ENCODE measurements at places on chromosomes 11 and 22. TPM values are rescaled to one million over a fixed set of nuclear protein-coding genes. Genes with fewer than 3 reads are reported as not detected.
A peak's percentile ranks its signal among the peaks of the same experiment; 100 is the strongest.

The SMIM35 gene
- not detected for total RNA-seq

The RIMBP3C gene
- total RNA-seq = 0.81 TPM

The OR52I2 gene
- not detected for total RNA-seq

DNA sequence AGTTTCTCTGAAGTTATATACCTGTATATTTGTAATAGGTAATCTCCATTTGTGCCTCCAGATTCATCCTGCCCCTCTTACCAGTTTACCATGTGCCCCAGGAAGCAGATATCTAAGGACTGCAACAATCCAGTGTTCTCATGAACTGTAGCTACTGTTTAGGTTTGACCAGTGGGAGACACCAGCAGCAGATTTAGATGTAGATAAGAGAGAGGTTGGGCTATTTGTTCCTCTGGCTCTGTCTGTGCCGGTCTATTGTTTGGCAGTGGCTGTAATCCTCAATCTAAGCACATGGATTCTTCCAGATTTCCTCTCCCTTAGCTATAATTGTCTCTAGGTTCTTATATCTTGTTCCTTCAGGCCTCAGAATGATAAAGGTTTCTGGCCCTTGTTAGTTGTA, 88.4 kb downstream of the ANO3 start:
- DNase-seq = no peak

GRCh38 chr11:132683602-132684001, 848.7 kb downstream of the OPCML start:
- DNase-seq = no peak

GRCh38 chr11:46632502-46632901, 15.1 kb downstream of the ATG13 start:
- no peak for DNase-seq

- no peak for DNase-seq
These were observed 15.6 kb upstream of the C11orf24 start for GRCh38 chr11:68287419-68287818.

The OR52A1 gene
- under 0.01 TPM for total RNA-seq

GRCh38 chr11:78941226-78941851, 366.7 kb upstream of the NARS2 start:
- DNase-seq = no peak

GRCh38 chr22:47553436-47553835, 791.0 kb downstream of the TBC1D22A start:
- no peak for DNase-seq

DNA sequence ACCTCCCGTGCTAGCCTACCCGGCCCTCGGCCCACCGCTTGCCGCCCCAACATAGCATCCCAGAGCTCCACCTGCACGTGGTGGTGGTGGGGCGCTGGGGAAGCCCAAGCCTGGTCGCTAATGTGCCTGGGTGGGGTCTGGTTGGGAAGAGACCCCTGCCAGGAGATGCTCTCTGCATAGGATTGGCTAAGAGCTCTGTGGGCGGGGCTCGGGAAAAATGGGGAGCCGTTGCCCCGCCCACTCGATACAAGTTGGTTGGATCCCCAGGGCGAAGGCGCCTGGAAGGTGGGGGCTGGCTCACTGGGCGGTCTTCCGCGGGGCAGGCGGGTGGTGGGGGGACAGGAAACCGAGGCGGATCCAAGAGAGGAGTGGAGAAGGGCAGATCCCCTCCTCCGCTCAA, 7.6 kb downstream of the LRRC10B start:
- no peak for DNase-seq

DNA sequence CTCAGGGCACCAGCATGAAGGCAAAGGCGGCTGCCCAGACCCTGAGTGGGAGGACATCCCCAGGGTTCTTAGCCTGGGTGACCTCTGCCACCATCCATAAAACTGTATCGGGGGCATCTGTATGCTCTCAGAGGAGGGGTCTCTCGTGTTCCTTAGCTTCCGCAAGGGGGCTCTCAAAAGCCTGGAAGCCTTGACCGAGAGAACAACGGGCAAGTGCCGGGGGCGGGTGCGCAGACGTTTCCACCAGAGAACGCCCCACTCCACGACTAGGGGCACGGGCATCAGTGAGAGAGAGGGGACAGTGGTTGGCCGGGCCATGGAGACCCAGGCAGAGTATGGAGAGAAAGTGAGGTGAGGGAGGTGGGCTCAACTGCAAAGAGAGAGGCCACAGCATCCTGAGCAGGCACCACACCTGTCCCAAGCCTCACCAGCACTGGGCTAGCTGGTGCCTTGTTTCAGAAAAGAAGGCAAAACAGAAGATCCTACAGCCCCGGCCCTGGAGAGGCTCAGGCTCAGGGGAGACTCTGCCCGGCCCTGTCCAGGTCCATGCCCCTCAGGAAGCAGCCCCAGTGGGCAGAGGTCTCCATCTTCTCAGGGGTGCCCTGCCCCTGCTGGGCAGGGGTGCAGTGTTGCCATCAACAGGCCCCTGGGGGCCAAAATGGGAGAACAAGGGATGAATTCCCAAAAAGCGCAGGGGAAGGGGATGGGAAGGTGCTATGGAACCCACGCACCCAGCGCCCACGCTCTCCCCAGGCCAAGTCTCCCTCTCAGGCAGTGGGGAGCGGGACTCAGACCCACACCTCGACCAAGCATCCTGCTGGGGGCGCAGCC, 5.9 kb downstream of the TSPAN32 start:
- no peak for DNase-seq

DNA sequence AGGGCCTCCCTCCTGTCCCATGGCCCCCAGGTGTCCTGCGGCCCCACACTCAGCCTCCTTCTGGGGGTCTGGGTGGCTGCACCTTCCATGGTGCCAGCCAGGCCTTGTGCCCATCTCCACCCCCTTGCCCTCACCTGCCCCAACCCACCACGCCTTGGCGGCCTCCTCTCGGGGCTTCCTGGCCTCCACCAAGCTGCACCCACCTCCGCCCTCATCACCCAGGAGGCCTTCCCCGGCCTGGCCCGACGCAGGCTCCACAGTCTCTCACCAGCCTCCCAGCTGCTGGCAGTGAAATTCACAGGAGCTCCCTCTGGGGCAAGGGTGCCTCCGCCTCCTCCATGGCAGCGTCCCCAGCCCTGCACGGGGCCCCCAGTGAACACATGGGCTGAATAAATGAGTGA, 35.9 kb upstream of the WNT7B start:
- DNase-seq = no peak

- DNase-seq = no peak
These were observed 30.1 kb upstream of the CSNK1E start for GRCh38 chr22:38347181-38347943.

The L3MBTL2 gene
- total RNA-seq = 23.7 TPM

The UCP3 gene
- 0.08 TPM for total RNA-seq

DNA sequence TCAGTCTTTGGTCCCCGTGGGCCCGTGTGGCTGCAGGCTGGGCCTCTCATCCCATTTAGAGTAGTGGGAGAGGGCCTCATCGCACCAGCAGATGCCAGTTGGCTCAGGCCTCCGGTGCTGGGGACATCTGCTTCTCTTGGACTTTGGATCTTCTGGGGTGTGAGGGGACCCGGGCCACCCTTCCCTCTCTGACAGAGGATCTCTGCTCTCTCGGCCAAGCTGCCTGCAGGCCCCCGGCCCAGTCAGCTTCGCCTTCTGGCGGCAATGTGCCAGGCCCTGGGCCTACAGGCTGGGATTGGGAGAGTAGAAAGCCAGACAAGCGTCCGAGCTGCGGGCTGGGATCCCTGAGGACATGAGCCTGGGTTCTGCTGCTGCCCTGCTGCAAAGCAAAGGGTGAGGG, 15.0 kb upstream of the FGF3 start:
- DNase-seq = peak; percentile 59

The TRIM64 gene
- not detected for total RNA-seq

DNA sequence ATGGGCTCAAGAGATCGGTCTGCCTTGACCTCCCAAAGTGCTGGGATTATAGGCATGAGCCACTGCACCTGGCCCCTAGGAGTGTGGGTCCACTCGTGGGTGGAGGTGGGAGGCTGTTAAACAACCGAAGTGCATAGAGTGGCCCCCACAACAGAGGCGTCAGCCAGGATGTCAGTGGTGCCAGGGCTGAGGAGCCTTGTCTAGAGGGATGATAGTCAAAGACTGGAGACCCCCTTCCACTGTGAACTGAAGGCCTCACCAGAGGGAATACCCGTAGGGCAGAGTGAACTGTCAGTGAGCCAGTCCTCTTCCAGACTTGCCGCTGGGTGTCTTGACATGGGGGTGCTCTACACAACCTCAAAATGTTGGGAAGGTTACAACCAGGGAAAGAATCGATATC, 38.2 kb downstream of the AP2A2 start:
- no peak for DNase-seq

The TOMT gene
- not detected for total RNA-seq

- DNase-seq = peak; percentile 62
These were observed 25.2 kb upstream of the MICALL1 start for GRCh38 chr22:37880668-37881440.

DNA sequence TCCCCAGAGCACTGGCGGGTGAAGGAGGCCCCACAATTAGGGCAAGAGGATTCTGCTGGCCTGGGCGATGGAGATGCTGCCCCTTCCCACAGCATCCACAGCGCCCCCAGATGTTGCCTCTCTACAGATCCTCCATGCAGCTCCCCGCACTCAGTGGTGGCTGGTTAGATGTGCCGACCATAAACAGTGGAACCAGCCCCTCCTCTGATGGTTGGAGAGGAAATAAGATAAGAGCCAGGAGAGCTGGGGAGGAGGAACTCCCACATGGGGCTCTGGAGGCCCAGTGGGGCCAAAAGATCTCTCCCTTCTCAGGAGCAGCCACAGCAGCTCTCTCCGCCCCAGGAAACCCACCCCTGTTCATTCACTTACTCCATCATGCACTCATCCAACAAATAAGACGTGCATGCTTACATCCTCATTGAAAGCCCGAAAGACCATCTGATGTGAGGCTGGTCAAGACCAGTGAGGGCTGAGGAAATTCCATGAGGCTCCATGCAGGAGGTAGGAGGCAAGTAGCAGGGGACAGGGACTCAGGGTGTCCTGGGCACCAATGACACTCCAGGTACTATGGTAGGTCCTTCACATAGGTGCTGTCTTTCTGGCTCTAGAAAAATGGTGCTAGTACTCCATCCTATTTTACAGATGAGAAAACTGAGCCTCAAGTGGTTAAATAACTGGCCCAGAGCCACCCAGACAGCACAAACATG, 1.5 kb downstream of the PTGDR2 start:
- DNase-seq = no peak

DNA sequence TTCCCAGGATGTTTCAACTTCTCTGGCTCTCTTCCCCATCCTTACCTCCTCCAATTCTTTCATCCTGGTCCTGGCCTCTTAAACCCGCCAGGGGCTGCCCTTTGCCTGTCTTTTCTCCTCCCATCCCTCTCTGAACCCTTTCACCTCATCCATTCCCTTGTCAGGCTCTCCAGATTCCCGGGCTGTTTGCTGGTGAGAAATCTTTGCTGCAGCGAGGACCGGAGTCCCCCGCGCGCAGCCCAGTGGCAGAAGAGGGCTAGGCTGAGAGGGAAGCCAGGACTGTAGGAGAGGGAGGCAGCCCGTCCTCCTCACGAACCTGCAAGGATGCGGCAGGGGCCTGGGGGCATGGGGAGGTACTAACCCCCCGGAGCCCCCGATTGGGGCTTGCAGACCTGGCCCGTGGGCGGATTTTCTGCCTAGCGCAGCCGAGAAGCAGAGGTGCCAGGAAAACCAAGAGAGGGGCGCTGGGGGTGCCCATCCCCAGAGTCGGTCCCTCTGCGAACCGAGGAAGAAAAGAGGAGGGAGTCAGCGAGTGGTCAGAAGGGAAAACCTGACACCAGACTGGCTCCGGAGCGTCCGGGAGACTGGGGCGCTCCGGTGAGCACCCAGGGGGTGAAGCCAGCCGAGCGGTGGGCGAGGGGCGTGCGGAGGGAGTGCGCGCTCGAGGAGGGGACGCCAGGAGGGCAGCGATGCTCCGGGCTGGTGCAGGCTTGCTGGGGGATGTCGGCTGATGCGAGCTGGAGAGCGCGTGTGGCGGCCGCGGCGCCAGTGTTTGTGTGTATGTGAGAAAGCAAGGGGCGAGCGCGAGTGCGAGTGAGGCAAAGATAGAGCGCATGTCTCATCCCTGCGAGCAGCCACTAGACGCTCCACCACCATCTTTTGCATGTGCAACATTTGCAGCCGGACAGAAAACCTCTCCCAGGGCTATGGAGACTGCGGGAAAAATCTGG, at the start of gene GRIA4:
Gene GRIA4 (plus strand): TSS at position 242 of the 950 bp plus-strand sequence. CDS start 925 bp downstream, outside the sequence.
- DNase-seq = no peak

DNA sequence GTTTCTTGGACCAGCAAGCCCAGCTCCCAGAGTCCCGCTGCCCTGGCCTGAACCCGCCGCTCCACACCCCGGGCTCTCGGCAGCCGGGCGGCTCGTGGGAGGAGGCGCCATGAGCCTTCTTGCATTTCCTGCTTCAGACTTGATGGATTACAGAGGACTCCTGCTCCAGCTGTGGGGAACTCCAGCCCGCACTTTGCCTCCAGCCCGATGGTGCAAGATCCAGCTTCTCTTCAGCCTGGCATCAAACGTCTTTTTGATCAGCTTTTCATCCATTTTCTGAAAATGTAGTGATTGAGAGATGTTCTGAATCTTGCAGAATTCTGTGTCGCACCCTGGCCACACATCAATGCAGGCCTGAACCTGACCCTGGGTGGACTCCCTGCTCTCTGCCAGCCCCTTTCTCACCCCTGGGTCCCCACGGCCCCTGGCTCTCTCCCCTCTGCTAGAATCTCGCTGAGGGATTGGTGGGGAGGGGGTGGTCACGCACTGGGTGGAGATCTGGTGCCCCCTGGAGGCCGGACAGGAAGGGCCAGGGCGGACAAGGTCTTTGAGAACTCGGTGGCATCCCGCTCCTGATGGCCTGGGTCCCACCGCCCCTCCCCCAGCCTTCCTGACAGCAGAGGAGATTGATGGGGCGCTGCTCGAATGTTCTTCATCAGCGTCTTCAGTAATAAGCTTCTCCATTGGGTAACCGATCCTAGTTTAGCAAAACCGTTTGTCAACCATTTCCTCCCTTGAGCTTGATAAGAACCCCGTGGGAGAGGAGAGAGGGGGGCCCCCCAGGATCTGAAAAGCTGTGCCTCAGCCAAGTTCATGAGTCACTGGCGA, 12.1 kb upstream of the NFAM1 start:
- DNase-seq = peak; percentile 59

DNA sequence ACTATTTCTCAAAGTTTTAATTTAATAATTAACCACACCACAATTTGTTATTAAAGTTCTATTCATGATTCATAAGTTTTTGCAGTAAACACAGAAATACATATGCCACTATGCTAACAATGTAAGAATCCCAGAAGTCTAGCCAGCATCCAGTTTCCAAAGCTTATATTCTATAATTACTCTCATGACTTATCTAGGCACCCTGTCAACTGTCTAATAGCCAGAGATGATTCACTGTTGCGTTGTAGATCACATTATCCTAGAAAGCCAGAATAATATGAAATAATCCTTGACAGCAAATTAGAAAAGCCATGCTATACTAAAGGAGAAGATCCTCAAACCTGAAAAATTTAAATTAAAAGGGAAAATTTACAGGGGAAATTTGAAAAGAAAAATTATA, 141.0 kb downstream of the SOX6 start:
- DNase-seq = no peak

The OR52N4 gene
- total RNA-seq = not detected

The SLC22A8 gene
- total RNA-seq = not detected

The MRGPRX3 gene
- total RNA-seq = not detected

The OR8D4 gene
- not detected for total RNA-seq

The WBP2NL gene
- total RNA-seq = not detected

The TMA7B gene
- total RNA-seq = not detected

GRCh38 chr11:94879006-94879405, 94.3 kb downstream of the CWC15 start:
- no peak for DNase-seq

The SYCE3 gene
- total RNA-seq = not detected
